ENCODE measurements at places on chromosomes 7 and 10.
A peak's percentile ranks its signal among the peaks of the same experiment; 100 is the strongest.

- no peak for DNase-seq
These were observed 3.6 kb downstream of the FIGNL1 start for GRCh38 chr7:50446542-50446960.

GRCh38 chr7:136677471-136678365 is 190.7 kb upstream of the CHRM2 start:
- no peak for DNase-seq

DNA sequence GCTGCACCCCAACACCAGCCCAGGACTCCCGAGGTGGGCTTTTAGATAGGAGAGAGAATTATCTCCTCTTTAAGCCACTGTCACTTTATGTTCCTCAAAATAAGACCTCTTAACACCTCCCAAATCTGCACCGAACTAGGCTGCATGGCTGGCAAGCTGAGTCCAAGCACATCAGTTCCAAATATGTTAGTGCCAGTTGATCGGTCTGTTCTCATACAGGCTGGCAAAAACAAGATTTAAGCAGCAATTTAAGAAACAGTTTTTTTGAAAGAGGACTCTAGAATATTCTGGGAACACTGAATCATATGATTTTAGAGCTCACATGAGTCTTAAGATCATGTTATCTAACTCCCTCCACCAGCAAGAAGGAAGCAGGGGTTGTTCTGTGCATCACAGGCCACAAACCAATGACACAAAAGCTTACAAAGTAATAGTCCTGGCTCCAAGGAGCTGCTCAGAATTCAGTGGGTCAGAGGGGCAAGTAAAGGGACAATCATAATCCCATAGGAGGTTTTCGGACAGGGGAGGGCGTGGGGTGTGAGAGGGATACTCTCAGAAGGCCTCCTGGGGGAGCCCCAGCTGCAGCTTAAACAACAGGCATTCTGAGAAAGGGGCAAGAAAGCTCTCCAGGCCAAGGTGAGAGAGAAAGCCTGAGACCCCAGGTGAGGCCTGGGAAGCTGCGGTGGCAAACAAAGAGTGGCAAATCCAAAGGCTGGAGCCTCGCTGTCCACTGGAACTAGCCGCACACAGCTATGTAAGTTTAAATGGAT is 7.1 kb downstream of the COBL start:
- no peak for DNase-seq

DNA sequence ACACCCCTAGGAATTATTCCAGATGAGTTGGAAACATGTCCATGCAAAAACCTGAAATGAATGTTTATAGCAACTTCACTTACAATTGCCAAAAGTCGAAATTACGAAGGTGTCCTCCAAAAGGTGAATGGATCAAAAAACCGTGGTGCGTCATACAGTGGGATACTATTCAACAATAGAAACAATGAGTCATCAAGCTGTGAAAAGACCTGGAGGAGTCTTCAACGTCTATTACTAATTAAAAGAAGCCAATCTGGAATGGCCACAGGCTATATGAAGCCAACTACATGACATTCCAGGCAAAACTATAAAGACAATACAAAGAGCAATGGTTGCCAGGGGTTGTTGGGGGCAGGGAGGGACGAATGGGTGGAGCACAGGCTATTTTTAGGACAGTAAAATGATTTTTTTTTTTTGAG is 12.6 kb upstream of the PPP2R2D start:
- DNase-seq: no peak

DNA sequence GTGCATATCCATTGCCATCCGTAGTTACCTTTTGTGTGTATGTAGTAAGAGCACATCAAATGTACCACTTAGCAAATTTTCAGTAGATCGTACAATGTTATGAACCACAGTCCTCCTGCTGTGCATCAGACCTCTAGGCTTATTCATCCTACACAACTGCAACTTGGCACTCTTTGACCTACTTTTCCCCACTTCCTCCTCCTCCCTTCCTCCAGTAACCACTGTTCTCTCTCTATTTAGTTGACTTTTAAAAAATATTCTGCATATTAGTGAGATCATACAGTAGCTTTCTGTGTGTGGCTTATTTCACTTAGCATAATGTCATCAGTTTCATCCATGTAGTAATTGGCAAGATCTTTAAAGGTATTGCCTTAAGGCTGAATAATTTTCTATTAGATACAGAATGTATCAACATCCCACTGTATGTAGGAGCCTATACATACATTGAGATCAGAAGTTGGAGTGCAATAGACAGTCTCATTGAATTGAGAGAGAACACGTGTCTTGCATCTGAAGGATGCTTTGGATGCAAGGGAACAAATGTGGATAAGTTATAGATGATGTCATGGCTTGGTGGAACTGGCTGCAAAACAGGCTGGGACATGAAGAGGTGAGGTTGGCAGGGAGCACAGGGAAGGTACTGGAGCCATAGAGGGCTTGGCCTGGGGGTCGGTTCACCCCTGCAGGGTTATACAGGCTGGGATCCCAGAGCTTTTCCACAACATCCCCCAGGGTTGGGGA is 83.0 kb upstream of the FAM180A start:
- DNase-seq: no peak

GRCh38 chr7:13933536-13933935 is 55.9 kb downstream of the ETV1 start:
- no peak for DNase-seq

DNA sequence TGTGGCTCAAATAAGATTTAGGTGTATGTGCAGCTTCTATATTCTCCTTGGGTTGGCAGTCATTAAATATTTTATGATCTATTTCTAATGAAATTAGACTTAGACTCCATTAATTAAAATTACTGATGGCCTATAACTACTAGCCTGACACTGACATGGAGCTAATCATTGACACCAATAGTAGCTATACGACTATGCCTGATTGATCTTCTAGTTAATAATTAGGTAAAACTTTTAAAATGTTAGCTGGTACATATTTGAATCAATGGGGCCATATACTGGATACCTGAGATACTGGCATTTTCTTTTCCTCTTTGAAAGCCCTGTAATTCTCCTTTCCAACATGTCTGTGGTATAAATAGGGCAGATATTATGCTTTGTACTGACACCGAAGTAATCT is 14.4 kb downstream of the WEE2 start:
- no peak for DNase-seq

DNA sequence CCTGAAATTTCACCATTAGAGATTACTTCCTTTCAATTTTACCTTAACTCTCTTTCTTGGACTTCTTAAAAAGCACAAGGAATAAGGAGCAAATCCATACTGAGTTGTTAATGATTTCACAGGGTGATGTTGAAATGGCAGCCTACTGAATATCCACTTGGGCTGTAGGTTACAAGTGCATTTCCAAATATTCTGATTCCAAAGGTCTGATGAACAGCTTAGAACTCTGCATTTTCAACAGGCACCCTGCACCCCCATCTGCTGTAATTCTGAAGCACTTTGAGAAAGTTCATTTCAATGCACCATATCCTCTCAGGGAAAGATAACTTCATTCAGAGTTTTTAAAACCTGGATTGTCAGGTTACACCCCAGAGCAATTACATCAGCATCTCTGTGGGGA is 368.4 kb downstream of the KCNMA1 start:
- no peak for DNase-seq

DNA sequence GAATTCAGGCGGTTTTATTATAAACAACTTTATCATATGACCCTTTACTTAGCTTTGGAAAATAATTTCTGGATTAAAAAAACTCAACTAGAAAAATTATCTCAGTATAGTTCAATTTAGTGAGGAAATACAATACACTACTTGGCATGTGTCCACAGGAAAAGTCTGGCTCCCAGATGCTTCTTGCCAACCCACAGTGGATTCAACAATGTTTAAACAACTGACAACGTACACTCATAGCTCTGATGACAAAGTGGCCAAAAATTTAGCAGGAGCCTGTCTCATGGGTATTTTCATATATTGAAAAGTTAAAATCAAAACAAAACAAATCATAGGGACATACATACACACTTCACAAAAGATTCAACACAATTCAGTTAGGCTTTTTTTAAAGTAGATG is 158.8 kb downstream of the SKAP2 start:
- DNase-seq: no peak

DNA sequence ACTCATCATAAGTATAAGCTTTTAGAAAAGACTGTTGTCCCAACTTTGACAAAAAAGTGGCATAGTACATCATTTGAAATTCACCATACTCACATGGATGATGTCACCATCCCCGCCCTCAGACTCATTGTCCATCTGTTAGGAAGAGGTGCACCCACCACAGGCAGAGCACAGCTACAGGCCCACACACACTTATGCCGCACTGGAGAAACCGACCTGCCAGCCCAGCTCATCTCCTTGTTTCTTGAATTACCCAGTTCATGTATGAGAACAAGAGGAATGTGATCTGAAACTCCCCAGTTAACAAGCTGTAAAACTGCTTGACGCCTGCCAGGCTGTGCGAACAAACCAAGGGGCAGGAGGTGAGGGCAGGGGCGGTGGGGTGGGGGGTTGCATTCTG is 312.0 kb downstream of the DPP6 start:
- no peak for DNase-seq

DNA sequence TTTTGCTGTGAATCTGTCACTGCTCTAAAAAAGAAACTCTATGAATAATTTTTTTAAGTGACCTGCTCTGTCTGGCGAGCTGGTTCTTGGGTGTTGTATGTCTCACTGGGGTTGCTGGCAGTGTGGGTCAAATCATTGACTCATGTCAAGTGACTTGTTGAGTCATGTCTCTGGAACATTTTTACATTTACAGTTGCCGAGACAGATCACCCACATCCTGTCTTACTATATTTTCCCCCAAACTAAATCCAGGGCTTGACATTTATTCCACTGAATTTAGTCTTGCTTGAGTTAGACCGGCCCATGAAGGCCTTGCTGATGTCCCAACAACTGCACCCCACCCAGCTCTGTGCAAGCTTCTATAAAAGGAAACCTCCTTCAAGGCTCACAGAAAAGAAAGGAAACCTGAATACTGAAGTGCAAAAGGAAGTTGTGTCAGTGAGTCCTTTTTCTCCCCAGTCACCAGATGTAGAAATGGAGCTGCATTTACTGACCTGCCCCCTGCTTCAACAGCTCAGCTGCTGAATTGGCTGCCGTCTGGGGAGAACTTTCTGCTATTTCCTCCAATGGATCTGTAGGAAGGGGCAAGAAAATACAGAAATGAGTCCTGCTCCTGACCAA is 290.3 kb downstream of the TNS3 start:
- no peak for DNase-seq

DNA sequence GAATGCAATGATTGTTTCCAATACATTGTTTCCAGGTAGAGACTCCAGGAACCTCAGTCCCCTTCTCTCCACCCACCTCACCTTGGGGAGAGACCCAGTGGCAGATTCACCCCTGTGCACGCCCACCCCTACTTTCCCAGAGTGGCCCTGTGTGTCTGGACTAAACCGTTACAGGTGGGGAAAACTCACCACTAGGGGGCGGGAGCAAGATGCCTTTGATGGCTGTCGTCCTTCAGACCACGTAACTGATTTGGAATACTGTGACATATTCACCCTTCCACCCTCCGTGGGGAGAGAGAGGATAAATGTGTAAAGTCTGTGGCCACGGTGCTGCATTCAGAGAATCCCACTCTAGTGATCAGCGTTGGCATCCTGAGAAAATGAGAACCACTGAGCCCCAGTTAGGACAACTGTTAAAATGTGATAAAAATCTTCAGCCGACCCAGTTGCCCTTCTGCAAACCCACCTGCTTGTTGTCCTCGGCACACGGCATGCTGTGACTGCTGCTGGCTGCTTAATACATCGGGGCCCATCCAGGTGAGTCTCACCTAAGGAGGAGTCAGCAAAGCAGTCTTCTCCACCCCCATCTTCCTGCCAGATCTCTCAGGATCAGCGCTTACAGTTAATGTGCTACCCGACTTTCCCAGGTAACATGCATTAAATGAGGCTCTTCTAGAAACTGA is 41.5 kb upstream of the NMT2 start:
- DNase-seq: peak; percentile 92

DNA sequence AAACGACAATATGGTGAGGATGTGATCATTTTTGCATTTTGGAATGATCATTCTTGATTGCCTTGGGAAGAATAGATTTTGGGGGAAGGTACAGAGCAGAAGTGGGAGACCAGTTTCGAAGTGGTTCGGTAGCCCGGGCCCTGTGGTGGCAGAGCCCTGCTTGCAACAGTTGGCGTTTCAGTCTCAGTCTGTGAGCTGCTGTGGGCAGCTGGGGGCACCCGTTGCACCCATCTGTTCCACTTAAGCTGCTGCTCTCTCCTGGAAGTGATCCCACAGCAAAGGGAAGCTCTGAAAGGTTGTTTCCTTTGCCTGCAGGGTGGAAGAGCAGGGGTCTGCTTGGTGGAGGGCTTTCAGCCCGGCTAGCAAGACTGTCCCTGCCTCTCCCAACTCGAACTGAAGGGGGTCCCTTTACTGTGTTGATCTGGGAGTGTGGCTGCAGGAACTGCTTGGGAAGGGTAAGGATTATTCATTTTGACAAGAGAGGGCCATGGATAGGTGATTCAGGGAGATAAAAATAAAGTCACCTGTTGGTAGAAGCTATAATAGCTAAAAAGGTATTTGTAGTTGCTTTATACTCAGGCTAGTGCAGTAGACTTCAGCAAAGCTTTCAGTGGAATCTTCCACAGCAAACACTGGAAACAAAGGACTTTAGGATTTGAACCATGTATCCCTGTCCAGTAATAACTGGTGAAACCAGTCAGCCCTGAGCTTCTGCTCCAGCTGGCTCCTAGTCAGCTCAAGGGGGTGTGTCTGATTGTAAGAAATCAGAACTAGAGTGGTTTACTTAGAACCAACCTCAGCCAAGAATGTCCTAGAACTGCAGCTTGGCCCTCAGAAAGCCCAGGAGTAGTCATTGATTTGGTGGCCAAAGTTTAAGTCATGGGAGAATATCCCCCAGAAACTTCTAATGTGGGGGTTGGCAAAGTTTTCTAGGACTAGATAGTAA is 53.1 kb upstream of the PDCD4 start:
- no peak for DNase-seq

DNA sequence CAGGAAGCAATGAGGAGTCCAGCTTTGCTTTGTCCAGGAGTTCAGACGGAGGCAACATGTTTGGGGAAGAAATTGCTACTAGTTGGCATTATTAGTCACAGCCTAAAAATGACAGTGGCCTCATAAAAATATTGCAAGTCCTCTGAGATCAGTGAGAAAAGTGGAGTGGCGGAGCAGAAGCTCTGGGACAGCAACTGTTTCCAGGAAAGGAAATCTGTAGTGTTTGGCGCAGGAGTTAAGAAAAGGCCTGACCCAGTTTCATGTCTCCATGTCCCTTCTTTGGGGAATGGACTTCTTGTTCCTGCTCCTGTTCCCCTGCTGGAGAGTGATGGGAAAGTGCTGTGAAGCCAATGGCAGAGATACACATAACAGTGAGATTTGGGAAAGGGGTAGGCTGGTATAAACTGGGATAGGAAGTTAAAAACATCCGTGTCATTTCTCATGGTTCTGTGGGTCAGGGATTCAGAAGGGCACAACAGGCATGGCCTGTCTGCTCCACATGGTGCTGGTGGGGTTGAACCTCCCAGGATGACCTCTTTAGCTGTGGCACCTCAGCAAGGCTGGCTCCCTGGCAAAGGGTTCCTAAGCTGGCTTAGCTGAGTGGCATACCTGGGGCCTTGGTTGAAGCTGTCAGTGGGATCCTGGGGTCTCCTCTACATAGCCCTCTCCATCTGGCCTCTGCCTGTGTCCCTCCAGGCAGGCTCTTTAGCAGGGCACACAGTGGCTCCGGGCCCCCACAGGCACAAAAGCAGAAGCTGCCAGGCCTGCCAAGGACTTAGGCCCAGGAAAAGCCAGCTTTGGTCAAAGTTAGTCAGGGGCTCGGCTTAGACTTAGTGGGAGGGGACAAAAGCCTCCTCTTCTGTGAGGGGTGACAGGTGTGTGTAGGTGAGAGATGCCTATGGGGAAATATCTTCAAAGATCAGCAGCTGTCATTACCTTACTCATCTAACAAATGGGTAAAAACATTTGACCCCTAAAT is 77.7 kb downstream of the WDFY4 start:
- no peak for DNase-seq

- DNase-seq: no peak
These were observed 306.6 kb upstream of the LRGUK start for GRCh38 chr7:133820584-133820983.

Measured in omental fat pad (tissue), 4 donors.